Stimulated activated CD4-positive, alpha-beta T cell treated with anti-CD3 and anti-CD28 coated beads, Interleukin-12 subunit alpha, Interleukin-12 subunit beta, amount 100 ng/mL, for 4 hours (primary cell): ENCODE measurements at places on chromosomes 1 and 21.

DNA sequence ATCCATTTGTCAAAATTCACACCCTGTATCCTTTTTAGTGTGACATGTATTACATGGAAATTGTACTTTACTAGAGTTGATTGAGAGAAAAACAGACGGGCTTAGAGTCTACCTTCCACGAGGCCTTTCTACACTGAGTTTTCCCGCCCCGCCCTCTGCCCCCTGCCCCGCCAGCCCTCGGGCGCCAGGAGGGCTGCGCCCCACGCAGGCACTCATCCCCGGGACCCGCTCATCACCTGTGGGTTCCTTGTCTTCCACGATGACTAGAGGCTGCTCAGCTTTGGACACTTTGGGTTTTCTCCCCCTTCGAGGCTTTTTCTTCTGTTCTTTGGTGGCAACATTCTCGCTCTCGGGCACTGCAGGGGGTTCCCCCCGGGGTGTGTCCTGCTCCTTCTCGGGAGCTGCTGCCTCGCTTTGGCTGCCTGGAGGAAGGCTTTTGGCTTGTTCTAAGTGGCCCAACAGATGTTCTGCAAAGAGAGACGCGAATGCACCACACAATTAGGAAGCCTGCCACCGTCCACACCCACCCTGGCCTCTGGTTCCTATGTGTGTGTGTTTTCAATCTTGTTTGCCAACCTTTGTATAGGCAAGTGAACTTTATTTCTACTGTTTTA is 39.6 kb downstream of the PRDM15 start:
- DNase-seq, result no peak

DNA sequence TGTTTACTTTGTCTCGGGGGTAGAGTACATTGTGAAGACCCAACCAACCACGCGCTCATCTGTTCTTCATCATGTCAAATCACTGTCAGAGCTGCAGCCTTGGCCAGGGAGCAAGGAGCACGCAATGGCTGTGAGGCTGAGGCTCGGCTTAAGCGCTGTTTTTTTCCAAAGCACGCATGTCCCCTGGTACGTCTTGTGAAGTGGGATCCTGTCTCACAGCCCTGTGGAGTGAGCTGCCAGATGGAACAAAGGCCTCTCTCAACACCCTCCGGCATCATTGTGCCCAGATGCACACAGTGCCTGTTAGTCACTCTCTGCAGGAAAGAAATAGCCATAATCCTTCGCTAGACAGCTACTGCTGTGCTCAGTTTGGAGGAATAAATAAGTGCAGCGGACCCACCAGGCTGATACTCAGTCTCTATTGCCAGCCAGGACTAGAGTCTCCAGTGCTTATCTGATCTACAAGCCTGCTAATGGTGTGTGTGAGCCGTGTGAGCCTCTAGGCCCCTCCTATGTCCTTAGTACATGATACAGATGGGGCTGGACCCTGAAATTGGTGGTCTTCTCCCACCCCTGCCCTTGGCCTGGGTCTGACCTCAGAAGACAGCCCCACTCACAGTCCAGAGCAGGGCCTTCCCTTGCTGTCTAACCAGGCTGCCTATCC is 91.3 kb upstream of the COA6 start:
- no peak for DNase-seq

GRCh38 chr1:60502506-60502905 is 428.9 kb upstream of the C1orf87 start:
- no peak for DNase-seq

- no peak for DNase-seq
These were observed 23.0 kb upstream of the PRSS38 start for GRCh38 chr1:227792216-227793078.

GRCh38 chr1:64917907-64918306 is 48.4 kb downstream of the JAK1 start:
- DNase-seq, result no peak

- no peak for DNase-seq
These were observed 259.3 kb upstream of the AJAP1 start for GRCh38 chr1:4395158-4395557.

DNA sequence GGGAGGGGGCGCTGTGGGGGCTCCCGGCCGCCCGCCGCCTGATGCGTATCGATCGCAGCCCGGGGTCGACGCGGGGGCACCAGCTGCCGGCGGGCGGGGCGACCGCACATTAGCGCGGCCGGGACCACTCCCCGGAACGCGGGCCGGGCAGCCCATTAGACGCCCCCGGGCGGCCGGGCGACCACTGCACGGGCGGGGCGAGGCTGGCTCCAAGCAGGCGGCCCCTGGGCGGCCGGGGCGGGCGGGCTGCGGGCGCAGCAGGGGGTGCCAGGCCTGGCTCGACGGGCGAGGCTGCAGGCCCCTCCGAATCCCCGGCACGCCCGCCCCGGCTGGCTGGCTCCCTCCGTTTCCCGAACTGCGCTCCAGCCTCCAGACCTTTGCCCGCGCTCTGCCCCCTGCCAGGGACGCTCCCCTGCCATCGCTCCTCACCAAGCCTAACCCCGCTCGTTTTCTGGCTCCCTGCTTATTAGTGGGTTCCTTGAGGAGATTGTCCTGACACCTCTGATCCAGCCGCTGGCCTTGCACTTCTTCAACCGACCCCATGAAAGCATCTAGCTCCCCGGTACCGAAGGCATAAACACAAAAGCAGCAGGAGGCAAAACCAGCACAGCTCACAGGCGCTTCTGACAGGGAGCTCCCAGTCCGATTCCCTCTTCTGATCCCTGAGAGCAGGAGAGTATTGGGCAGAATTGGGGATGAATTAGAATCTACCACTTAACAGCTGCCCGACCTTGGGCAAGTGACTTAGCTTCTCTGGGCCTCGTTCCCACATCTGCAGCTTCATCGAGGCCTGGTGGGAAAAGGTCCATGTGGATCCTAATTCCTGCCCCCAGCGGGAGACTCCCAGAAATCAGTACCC is 92.6 kb upstream of the CASZ1 start:
- no peak for DNase-seq

DNA sequence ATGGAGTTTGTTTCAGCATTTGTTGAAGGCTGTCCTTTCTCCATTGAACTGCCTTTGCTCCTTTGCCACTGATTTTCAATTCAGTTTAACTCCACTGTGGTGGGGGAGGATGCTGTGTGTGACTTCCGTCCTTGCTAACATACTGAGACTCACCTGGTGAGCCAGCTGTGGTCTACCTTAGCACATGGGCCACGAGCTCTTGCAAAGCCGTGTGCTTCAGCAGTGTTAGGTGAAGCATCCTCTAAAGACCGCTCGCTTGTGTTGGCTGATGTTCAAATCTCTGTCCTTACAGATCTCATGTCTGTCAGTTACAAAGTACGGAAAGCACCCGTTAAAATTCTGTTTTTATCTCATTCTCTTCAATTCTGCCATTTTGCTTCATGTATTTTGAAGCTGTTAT is 3.6 kb upstream of the SPATC1L start:
- no peak for DNase-seq

DNA sequence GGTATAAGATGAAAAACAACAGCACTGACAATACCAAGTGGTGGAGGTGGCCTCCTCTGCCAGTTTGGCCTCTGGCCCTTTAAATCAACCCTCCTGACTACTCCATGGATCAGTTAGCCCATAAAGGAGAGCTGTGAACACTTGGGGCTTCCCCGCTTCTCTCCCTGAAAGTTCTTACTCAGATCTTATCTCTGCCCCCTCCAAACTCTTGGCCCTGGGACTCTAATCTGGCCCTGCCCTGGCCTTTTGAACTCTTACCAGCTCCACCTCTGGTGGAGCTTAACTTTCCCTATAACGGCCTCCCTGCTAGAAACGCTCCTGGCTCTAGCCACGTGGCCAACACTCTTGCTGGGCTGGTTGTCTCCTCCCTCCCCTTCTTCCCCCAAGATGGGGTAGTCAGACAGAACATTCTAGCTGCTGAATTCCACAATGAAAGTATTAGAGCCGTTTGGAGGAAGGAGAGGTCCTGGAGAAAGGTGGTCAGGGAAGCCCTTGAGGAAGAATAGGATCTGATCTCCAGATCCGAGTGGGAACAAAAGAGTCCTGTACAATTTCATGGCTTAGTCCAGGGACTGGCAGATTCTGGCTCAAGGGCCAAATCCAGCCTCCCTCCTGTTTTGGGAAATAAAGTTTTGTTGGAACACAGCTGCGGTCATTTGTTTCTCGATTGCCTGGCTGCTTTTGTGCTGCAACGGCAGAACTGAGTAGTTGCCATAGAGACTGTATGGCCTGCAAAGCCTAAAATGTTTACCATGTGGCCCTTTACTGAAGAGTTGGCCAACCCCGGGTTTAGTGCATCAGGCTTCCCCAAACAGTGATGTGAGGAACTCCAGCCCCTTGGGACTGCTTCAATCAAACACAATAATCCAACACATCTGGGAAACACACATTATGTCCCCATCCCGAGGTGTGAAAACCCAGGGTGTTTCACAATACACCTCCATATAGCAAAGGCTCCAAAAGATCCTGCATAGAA is 9.5 kb upstream of the PIGR start:
- no peak for DNase-seq

GRCh38 chr1:164498792-164499191 is 60.2 kb upstream of the PBX1 start:
- DNase-seq, result no peak

- no peak for DNase-seq
These were observed 7.9 kb downstream of the PLCH2 start for GRCh38 chr1:2483970-2484369.

GRCh38 chr1:51019811-51020210 is 49.8 kb downstream of the CDKN2C start:
- no peak for DNase-seq

DNA sequence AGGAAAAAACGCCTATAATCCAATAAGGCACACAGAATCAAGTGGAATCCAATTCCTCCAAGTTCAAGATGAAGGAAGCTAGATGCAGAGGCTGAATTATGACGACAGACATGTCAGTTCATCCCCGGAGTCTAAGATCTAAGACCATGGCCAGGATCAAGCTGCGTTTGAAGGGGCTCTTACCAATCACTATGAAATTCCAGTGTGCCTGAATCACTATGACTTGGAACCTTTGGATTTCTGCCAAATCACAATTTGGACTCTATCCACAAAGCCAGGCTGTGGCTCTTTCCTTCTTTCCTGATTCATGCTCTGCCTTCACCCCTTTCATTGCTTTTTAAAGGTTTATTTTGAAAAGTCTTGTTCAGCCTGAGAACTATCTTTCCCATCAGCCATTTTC is 17.1 kb downstream of the OLIG2 start:
- DNase-seq, result no peak

DNA sequence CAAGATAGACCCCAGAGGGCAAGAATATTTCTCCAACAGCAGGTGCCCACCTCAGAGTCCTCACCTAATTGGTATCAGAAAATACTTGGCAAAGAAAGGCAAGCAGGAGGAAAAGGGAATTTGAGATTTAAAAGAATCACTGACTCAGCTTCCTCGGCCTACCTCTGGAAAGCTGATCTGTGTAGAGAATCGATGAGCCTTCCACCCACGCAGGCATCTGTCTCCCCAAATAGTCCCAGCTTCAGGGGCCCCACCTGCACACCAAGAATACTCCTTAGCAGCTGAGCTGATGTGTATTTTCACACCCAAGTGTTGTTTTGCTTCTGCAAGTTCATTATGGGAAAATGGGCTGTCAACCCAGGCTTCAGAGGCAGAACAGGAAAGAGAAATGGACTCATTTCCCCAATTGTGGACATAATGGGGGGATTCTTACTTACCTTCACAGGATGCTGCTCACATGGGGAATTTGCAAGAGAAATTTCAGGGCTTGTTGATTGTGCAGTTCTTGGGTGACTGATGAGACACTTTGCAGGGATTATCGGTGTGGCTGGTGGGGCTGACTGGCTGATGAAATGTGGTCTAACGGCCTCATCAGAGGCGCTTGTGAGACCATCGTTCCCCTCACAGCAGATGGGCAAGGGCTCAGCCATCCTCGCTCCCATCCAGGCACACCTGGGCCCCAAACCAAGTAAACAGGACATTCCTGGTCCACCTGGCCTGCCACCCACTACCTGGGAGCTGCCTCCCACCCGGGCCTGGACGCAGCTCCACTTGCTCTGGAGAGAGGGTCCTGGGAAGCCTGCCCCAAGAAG is 436.3 kb downstream of the PTPRU start:
- DNase-seq, result no peak

DNA sequence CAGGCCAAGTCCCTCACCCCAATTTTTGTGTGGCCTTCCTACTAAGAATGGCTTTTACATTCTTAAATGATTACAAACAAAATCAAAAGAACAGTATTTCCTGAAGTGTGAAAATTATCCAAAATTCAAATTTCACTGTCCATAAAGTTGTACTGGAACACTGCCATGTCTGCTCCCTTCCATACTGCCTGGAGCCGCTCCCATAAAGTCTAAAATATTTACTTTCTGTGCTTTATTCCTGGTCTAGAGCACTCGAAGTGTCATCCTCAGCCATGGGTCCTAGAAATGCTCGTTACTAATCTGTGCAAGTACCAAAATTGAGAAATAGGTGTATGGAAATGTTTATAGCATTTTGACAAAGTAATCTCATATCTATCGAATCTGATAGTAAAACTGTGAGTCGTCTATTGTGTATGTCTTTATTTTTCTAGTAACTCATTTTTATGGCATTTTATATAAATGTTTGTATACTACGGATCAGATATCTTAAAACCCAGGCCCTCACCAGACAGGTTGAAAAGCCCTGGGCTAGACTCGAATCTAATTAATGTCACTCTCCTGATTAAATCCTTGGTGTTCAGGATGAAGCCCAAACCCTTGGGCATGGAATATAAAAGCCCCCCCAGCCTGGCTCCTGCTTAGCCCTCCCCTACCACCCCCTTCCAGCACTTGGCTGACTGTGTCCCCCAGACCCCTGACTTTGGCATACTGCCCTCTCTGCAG is 4.9 kb downstream of the LBR start:
- no peak for DNase-seq

DNA sequence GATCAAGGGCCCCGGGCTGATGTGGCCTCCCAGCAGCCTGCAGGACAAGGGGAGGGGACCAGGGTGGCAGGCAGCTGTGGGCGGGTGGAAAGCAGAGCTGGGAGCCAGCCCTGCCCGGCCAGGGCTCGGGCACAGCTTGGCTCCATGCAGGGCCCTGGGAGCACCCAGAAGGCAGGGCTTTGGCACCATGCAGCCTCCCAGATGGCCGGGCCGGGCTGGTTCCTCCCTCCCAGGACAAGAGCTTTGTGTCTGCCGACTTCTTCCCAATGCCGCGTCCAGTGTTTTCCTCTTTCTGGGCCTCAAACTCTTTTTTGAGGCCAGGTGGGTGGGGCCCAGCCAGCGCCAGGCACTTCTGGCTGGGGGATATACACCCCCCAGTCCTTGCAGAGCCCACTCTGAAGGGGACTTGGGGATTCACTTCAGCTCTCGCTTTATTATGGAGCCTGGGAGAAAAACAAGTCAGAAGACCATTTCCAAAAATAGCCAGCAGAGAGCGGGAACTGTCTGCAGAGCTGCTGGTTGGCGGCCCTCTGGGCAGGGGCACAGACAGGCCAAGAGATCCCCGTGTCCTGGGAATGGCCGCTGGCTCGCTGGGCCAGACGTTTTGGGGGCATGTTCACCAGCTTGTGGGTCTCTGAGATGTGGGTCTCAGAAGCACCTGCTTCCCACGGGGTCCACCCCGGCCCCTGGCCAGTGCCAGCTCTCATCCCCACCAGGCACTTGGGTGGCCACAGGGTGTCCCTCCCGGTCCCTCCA is 103.8 kb upstream of the ARHGEF16 start:
- no peak for DNase-seq
